ENCODE measurements at places on chromosomes 3 and 15.

DNA sequence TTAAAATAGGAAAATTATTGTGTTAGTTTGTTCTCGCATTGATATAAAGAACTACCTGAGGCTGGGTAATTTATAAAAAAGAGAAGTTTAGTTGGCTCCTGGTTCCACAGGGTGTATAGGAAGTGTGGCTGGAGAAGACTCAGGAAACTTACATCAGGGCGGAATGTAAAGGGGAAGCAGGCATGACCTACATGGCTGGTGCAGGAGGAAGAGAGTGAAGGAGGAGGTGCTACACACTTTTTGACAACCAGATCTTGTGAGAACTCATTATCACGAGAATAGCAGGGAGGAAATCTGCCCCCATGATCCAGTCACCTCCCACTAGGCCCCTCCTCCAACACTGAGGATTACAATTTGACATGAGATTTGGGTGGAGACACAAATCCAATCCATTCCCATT, 490.7 kb downstream of the RBMS3 start:
- DNase-seq, result no peak

- DNase-seq, result no peak
These were observed 161.3 kb downstream of the AKAP13 start for GRCh38 chr15:85541744-85542143.

DNA sequence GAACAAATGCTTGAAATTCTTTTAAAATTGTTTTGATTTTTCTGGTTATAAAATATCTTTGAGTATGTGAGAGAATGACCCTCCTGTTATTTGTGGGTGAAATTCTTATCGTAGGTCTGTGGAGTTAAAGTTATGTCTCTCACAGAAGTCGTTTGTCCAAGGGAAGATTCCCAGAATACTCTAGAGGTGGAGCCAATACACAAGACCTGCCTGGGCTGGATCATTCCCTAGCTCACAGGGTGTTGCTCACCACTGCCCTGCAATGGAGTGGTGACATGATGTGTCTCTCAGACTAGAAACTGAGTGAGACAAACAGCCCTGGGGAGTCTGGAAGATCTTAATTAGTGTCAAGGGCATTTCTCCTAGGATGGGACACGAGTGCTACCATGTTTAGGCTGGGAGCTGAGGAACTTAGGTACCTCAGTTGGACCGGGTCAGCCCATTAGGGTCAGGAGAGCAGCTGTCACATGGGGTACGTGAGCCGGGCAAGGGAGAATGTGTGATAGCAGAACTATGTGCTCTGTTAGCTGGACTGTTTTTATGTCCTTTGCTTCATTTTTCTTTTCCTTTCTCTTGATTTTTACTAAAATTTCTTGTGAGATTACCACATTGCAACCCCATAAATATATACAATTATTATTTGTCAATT, 53.6 kb upstream of the MYO5C start:
- DNase-seq, result no peak

DNA sequence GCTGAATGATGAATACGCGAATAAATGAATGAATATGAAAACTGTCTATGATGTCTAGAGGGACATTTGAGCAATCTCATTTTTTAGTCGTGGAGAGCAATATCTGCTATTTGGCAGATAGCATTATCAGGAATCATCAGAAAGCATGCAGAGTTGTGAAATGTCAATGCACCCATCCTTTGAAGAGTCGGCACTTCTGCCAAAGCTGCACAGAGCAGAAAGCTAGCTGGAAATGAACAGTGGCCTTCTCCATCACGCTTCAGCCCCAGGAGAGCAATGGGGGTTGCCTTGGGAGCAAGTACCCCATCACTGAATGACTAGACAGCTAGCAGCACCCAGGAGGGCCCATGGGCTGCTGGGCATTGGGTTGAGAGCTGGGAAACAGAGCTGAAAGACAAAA, 69.1 kb upstream of the PROK2 start:
- no peak for DNase-seq

DNA sequence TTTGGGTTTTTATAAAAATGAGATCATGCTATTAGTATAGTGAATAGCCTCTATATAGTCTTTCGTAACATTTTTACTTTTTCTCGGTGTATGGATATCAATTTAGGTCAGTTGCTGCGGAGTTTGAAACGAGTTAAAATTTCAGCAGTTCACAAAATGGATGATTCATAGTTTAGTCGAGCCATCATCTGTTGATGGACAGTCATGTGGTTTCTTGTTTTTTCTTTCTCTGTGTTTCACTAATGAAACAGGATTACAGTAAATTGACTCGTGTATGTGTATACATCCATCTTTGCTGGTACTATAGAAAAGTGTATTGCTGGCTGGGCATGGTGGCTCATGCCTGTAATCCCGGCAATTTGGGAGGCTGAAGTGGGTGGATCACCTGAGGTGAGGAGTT, 106.8 kb downstream of the IGF1R start:
- no peak for DNase-seq

DNA sequence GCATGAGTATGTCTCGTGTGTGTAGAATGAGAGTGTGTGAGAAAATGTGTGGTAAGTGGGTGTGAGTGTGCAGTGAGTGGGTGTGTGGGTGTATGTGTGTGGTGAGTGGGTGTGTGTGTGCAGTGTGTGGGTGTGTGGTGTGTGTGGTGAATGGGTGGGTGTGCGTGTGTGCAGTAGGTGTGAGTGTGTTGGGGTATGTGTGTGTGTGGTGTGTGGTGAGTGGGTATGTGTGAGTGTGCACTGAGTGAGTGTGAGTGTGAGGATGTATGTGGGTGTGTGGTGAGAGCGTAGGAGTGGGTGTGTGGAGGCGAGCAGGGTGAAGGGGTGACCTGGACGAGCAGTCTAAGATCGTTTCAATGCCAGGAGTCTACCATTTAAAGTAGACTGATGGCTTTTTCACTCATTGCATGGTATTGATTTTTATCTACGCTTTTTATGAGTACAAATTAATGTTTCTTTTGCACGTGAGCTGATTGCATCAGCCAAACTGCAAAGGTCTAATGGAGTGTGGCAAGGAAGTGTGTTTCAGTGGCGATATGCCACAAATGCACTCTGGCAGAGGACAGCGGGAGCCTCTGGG, 1.6 kb upstream of the CPN2 start:
- DNase-seq, result no peak

- no peak for DNase-seq
These were observed 38.0 kb downstream of the MGLL start for GRCh38 chr3:127784283-127784682.

- DNase-seq, result no peak
These were observed 25.3 kb downstream of the MEF2A start for GRCh38 chr15:99590913-99591646.

GRCh38 chr3:150059241-150059640, 88.5 kb upstream of the PFN2 start:
- no peak for DNase-seq

GRCh38 chr15:59020322-59020721, 32.9 kb downstream of the RNF111 start:
- no peak for DNase-seq

GRCh38 chr3:186381424-186382216, 19.6 kb upstream of the DGKG start:
- no peak for DNase-seq

- no peak for DNase-seq
These were observed 167.3 kb upstream of the NDN start for GRCh38 chr15:23854203-23854911.

DNA sequence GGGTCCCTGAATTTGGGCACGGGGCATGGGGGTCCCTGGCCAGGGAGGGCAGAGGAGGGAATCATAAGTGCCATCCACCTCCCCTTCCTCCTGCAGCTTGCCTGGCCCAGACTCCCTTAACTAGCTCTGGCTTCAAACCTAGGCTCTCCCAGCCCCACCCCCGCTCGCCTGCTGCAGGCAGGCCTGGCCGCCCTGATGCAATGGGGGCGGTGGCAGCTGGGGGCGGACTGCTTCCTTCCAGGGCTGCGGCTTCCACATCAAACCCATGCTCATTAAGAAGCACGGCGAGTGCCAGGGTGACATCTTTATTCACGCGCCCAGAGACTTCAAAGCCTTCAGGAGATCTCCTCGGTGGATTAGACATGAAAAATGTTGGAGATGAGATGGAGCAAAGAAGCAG, 123.1 kb downstream of the TPRA1 start:
- DNase-seq, result no peak

DNA sequence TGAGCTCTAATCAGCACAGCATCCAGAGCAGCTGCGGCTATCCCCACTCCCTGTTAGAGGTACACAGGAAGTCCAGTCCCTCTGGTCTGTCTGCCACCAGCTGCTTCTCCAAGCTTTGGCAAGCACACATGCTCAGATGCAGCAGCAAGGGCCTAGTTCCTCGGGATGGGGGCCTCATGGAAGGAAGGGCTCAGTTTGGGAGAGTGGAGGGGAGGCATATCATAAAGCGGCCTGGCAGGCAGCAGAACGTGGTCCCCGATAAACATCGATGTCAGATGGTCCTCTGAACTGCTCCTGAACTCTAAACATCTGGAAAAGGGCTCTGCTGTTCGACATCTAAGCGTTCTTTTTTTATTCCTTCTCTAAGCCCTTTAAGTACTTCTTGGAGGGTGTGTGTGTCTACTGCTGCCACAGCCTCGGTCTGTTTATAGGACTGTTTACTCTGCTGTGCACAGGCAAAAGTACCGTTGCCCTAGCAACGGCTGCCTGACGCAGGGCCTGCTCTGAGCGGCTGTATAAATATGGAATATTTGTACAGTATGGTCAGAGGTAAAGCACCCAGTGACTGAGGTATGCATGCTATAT, 74.6 kb downstream of the PRICKLE2 start:
- DNase-seq, result peak; percentile 92

DNA sequence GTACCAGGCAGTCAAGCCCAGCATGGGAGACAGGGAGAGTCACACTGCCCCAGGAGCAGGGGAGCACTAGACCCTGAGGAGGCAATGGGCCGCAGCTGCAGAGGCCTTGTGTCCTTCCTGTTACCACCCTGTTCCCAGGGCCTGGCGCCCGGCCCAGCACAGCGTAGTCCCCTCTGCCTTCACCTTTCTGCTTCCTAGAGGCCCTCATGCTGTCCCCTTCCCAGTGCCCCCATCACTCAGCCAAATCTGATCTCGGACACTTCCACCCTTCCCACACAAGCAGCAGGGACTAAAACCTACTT, 6.9 kb upstream of the TBC1D2B start:
- DNase-seq, result no peak

GRCh38 chr15:75420698-75421097, 30.8 kb downstream of the SIN3A start:
- DNase-seq, result no peak

DNA sequence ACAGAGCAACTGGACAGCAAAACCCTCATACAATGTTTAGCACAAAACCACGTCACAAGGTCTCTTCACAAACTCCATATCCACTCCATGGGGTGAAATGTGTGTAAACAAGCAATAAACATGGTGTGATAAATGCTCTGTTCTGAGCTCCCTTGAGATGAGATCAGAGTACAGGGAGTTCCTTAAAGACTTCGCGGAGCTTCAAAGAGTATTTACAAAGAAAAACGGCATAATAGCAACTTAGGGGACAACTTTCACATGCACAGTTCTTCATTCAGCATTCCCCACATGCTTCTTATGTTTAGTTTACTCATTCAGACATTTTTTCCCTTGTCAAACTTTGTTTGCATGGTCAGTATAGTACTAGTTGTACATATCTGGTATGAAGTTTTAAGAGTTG, 52.5 kb upstream of the SUCLG2 start:
- DNase-seq, result no peak

DNA sequence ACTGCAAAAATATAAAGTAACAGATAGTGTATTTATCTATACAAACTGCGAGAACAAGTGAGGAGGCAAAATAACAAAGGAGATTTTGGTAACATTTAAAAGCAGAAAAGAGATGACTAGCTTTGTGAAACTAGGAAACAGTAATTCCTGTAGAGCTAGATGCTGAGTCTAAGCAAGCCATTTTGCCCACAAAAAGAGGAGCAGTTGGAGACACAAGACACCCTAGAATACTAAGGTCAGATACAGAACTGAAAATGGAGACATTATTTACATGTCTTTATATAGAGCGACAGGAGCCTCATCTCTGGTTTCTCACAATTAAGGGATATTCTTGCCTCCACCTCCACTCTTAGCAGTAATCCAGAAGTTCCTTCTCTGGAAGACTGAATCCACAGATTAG, 732.4 kb upstream of the GBE1 start:
- no peak for DNase-seq

- DNase-seq, result no peak
These were observed 2.5 kb upstream of the MECOM start for GRCh38 chr3:169666076-169666375.

DNA sequence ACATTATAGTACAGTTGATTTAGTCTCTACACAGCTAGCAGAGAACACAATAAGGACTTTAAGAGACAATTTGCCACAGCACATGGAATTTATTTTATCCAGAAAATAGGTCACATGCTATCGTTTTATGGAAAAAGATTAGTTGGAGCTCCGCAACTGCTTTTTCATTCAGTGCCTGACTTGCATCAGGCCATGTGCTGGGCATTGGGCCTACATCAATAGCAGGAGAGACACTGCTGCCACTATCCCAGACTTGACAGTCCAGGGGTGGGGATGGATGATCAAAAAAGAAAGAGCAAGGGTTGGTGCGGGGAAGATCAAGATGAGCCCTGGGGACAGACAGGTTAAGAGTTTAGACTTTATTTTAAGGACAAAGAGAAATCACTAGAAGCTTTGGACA, 75.2 kb upstream of the C3orf80 start:
- DNase-seq, result no peak

- DNase-seq, result no peak
These were observed 79.9 kb upstream of the PRR23E start for GRCh38 chr3:127112796-127113570.

DNA sequence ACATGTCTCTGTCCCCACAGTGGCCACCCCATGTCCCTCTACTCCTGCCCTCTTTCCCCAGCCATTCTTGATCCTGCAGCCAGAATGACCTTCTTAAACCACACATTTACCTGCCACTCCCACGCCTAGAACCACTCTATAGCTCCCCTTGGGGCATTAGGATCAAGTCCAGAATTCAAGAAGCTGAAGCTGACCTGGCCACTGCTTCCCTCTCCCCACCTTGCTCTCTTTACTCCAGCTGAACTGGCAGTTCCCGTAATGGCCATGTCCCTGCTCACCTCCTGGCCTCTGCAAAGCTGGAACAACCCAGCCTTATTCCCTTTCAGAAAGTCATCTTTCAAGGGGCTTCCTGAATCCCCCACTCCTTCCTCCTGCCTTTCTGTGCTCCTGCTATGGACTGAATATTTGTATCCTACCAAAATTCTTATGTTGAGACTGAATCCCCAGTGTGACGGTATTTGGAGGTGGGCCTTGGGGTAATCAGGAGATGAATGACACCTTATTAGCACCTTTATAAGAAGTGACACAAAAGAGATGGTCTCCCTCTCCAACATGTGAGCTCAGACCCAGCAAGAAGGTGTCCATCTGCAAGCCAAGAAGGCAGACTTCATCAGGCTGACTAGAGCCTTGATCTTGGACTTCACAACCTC, 3.8 kb downstream of the CSRNP1 start:
- DNase-seq, result no peak

DNA sequence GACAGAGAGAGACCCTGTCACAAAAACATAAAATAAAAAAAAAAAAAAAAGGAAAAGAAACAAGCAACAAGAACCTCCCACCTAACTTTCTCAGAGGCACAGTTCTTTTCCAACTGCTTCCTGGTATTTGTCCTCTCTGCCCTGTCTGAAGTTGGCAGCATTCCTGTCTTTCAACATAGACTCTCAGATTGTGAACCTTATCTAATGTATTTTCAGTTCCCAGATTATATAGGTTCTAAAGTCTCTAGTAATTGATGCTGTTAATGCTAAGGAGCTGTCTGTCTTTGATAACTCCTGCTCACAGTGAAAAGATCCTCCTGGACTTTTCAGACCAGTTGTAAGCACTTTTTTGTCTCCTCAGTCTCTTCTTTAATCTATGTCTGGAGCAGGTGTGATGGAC, 199.5 kb upstream of the P2RY1 start:
- DNase-seq, result no peak

- peak; percentile 70 for DNase-seq
These were observed 11.1 kb upstream of the PLXND1 start for GRCh38 chr3:129617381-129618185.
